Hematopoietic multipotent progenitor cell treated with erythropoietin and hydrocortisone succinate and interleukin-3 and kit ligand, for 4 days (in vitro differentiated cells): ENCODE measurements at places on chromosomes 3 and 15.
A peak's percentile ranks its signal among the peaks of the same experiment; 100 is the strongest.

DNA sequence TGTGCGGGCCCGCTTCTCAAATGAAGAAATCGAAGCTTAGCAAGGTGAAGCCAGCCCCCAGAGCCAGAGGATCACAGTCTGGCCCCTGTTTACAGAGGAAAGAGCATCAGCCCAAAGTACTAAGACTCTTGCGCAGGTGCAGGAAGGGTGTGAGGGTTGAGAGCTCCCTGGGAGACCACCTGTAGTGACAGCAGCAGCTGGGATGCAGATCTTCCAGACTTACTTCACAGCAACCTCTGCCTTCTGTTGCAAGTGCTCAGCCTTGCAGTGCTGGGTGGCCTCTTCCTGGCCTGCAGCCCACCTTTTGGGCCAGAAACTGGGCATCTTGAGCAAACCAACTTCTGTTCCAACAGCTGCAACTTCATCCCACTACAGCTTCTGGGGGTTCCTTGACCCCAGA lies 19.7 kb downstream of the SPATA12 start:
- no peak for DNase-seq

GRCh38 chr3:147903026-147903425 lies 493.9 kb downstream of the ZIC1 start:
- no peak for DNase-seq

- DNase-seq, result no peak
Observed at GRCh38 chr3:155425396-155425795, 131.9 kb upstream of the STRIT1 start.

- no peak for DNase-seq
Observed at GRCh38 chr3:61981060-61981459, 392.3 kb downstream of the FEZF2 start.

GRCh38 chr3:174094669-174095068 lies 697.1 kb downstream of the NLGN1 start:
- DNase-seq, result no peak

GRCh38 chr15:81410318-81410753 lies 36.3 kb upstream of the TMC3 start:
- peak; percentile 93 for DNase-seq

DNA sequence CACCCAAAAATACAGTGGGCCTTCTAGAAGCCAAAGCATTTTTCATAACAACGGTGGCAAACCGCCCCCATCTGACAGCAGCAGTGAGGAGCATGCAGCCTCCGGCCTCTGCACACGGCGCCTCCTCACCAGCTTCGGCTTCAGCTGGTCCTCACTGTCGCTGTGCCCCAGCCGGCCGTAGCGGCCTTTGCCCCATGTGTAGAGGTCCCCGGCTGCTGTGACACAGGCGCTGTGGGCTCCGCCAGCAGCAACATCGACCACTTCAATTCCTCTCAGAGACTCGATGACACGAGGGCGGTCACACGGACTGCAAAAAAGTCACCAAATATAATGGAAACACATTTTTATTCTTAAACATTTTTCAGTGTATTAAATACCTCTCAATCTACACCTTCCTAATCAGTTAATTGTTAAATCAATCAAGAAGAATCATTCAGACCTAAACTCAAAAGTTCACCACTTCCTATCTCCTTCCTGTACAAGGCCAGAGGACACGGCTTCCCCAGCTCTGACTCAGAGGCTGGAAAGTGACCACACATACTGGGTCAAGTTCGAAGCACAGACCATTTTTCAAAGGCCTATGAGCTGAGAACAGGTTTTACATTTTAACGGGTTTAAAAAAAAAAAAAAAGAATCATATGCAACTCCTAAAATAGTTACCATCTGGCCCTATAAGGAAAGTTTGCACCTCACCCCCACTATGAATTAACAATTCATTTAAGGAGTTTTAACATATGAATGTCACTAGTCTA lies 33.6 kb upstream of the OCA2 start:
- no peak for DNase-seq

DNA sequence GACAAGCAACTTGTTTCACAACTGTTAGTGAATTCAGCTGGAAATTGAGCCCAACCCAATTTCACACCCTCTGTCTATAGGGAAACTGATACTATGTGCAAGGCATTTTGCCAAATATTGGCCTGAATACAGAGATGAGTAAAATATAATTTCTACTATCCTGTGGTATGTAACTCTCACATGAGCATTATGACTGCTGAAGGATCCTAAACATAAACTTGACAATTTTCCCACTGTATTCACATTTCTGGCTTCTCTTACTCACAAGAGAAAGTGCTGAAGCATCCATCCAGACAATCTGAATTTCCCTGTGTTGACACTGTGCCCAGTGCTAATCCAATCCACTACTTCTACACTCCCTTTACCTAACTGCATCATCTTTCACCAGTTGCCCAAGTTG lies 28.4 kb downstream of the SERPINI2 start:
- no peak for DNase-seq

DNA sequence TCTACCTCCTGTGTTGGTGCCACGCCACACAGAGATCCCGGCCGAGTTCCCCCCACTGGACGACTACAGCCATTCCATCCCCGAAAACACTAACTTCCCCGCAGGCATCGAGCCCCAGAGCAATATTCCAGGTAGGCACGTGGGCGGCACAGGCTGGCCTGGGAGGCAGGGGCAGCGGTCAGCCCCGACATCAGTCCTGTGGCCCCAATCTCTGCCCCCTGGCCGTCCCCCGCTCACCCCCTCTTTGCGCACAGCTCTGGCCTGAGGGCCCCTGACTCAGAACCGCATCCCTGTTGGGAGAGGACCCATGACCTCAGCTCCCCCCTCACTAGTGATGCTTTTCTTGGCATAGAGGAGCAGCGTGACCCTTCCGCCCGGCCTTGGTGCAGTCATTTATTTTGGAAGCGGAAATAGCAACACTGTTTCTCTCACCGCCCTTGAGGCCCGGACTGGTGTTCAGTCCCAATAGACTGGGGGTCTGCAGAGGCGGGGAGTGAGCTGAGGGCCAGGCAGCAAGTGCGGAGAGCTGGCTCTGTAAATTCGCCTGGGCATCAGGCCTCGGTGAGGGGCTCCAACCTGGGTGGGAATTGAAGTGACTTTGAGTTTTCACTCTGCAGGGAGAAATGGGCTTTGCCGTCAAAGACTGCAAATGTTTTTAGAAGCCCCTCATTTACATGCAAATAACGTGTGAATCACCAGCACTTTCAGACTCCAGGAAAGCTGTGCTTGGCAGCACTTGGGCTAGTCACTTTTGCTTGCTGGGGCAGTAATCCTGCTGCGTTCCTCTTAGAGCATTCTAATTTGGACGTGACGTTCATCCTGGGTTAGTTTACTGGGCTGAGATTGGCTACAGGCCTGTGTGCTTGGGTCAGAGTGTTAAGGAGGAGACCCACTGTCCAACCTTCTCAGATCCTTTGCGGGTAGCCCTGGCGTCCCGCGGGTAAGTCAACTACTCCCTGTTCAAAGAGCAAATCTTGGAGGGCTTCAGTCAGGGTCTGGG lies 88.9 kb downstream of the AAGAB start:
- DNase-seq, result no peak

GRCh38 chr3:45686850-45687249 lies 2.3 kb upstream of the SACM1L start:
- DNase-seq, result no peak

- no peak for DNase-seq
Observed at GRCh38 chr3:193980905-193981304, 155.0 kb upstream of the HES1 start.

DNA sequence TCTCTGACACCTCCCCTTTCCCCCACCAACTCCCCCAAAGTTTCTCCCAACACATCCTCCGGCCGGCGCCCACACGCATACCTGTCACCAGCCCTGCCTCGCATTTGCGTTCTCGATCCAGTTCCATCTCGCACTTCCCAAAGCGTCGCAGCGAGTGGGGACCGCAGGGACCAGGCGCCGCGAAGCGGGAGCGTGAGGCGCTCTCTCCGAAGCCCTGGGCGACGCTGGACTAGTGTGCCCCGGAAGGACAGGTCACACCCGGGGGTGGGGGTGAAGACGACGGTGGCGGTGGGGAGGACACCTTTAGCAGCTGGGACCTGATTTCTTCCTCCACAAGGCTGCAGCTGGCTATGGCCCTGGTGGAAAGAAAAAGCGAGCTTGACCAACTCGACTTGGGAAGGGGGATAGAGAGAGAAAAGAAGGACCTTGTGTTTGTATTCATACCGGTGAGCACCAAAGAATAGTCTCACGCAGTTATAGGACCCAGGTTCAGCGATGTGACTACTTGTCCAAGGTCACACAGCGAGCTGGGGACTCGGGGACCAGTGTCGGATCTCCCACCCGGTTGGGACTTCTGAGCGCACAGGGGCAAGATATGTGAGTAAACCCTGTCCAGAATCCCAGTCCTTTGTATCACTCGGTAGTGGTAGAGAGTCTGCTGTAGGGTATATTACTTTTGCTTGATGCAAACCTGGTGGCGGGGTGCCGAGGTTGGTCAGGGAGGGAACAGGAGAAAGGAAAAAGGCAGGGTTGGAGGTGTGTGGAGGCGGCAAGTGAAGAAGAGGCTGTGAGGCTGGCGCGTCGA lies 607 bp upstream of the GHSR start:
- DNase-seq, result no peak

DNA sequence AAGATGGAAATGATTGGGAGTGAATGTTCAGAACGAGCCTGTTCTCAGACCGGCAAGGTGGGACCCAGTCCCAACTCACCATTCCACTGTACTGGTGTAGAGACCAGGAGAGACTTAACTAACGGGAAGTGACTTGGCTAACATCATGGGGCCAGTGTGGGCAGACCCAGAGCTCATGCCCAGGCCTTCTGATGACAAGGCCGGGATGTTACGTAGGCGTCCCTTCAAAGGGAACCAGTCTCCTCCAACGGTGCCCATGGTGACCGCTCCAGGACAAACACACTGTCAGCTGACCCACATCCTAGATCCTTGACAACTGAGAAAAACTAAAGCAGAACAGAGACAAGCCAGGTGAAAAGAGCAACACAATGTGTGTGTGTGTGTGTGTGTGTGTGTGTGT lies 128.4 kb upstream of the HACD2 start:
- DNase-seq, result no peak

DNA sequence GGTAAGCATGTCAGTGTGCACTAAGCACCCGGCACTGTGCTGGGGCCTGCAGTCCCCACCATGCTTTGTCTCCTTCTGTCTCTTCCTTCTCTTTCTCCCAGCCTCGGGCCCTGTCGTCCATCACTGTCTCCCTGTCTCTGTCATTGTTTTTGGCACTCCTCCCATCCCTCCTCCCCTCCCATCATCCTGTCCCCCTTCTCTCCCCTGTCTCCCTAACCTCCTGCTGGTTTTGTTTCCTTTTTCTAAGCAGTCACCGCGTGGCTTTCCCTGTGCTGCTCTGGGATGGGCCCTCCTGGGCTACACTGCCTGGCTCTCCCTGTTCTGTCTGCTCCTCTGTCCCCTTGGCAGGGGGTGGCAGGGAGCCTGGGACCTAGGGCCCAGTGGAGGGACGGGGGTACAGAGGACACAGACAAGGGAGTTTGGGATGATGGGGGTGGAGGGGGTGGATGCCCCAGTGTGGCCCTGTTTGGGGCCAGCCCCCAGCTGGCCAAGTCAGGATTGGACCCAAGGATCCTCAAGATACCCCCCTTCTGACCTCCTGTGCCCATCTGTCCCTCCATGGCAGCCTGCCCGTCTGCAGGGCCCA lies 5.7 kb downstream of the CHST13 start:
- peak; percentile 31 for DNase-seq

DNA sequence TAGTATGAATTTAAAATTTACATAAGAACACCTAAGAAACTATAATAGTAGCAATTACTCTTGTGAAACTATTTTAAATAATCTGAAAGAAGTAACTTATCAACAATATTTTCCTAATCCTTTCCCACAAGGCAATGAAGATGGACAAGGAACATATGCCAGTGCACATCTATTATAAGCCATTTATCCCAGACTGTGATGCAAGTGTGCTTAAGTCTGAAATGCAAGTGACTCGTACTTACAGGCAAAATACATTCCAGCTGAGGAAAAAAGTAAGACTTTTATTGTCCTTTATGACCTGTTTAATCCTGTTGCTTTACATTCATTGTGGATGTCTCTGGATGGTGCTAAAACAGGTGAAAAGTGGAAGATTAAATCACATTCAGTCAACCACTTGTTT lies 709.4 kb downstream of the ZNF385D start:
- no peak for DNase-seq

DNA sequence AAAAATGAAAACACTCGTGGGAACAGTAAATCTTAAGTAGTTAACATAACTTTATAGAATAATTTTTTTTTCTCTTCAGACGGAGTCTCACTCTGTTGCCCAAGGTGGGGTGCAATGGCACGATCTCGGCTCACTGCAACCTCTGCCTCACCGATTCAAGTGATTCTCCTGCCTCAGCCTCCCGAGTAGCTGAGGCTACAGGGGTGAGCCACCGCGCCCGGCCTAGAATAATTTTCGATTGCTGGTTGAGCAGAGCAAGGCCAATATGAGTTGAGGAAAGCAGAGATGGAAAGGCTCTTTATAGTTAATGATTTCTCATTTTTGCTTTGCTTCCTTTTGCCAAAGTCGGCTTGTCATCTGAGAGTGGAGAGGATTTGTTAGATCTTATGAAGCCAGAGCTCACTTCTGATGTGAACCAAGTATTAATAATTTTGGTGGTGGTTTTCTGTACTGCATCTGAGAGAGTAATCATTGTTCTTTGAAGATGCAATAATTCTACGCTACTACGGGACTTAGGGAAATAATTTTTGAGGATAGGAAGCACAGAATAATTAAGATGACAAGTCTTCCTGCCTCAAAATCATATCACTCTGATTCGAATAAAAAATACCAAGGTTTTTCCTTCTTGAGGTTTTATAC lies 1.6 kb upstream of the GOLM2 start:
- DNase-seq, result peak; percentile 51

- no peak for DNase-seq
Observed at GRCh38 chr3:43079536-43080332, 26.1 kb downstream of the POMGNT2 start.

DNA sequence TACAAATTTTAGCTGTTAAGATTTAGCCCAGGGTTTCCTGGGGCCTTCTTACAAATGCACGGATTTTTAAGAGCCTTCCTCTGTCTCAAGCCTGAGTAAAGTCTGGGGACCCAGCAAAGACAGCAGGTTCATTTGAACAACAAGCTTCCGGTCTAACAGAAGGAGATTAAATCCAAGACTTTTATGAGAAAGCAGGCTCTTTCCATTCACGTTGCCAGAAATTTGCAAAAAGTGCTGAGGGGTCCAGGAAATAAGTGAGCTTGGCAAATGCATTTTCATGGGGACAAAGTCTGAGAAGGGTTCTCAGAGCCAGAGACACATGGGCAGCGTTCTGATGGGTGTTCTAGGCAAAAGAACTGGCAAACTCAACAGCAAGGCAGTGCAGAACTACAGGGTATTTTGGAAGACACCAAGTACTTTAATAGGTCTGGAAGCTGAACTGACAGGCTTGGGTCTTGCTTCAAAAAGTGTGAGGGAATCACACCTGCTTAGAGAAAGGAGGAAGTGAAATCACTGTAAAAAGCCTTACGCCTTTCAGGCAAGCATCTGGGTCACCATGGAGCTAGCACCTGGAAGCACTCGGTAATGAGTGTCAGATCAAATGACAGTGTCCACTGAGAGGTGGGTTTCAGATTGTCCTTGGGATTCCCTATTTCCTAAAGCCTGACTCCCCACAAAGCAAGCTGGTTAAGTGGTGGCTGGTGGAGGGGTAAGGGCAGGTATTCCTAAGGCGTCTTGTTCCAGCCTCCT lies 115.8 kb upstream of the ARHGEF3 start:
- no peak for DNase-seq
